CD4-positive, alpha-beta T cell treated with Interleukin-2 at 100 ng/mL for 4 hours (primary cell): ENCODE measurements at places on chromosomes 3 and 15.

GRCh38 chr3:8524656-8525399, 23.2 kb downstream of the LMCD1 start:
- DNase-seq: no peak

- DNase-seq: peak; percentile 75
Observed at GRCh38 chr3:187165144-187165543, 25.8 kb upstream of the RPL39L start.

- no peak for DNase-seq
Observed at GRCh38 chr3:23455775-23456174, 252.6 kb downstream of the UBE2E2 start.

DNA sequence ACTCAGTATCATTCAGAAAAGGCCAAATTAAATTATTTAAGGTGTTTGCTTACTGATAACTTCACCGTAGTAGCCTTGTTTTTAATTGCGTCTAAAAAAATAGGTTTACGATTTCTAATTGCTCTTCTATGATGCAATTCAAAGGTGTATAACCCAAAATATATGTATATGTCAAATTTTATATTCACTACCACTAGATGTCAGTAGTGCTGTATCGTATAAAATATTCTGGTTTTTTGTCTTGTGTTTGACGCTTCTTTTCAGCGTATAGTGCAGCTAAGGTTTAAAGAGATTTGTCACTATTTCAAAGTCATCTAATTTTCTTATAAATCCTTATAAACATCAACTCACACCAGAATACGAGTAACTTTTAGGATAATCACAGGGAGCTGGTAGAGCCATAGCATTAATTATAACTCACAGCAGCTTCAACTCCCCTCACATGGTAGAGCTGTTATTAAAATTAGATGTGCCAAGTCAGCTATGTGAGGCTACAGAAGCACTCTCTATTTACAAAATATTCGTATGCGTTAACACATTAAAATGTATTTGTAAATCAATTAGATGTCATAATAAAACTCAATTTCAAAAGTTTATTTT, 3.5 kb downstream of the PFN2 start:
- DNase-seq: peak; percentile 56

DNA sequence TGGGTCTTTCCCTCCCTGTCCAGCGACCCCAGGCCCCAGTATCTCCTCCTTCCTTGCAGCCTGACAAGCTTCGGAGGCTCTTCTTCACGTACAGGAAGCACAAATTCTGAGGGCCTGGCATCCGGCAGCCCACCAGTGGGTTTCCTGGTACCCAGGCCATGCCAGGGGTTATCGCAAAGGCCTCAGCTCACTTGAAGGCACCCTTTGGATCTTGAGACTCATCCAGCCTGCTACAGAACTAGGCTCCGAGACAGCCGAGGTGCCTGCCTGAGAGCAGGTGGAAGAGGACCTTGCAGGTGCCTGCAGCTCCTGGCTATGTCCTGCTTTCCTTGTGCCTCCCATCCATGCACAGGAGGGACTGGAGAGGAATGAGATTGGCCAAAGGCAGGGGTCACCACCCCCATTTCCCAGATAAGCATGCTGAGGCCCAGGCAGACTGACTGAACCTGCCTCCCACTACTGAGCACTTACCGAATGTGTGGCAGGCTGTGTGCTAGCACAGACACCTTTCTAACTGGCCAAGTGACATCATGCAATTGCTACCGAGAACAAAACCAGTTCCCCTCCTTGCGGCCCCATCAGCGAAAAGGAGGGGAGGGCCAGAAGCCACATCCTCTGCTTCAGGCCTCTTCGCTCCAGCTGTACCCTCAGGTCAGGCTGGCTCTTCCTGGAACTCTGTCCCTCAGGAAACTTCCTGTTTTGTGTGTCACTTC, 11.2 kb downstream of the SH2D7 start:
- peak; percentile 71 for DNase-seq

DNA sequence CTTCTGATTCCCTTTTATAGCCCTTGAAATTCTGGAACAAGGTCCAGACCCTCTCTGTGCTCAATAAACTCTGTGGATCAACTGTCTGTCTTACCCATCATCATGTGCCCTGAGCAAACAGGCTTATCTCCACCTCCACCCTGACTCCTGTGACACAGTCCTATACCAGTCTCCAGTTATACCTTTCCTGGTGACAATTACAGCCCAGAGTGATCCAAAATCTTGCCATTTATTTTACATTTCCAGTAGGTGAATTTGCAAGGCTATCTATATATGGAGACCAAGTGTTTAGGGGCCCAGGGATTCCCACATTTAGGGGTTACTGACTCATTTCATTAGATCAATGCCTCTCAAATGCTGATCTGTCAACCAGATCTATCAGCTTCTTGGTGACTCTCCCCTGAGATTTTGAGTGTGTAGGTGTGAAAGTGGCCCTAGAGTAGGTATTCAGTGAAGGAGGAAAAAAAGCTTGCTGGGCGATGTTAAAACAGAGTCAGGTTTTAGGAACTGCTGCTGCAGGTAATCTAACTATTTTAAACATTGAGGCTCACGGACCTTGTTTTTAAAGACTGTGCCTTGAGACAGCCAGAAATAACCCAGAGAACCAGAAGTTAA, 229.6 kb upstream of the WNT5A start:
- DNase-seq: no peak

DNA sequence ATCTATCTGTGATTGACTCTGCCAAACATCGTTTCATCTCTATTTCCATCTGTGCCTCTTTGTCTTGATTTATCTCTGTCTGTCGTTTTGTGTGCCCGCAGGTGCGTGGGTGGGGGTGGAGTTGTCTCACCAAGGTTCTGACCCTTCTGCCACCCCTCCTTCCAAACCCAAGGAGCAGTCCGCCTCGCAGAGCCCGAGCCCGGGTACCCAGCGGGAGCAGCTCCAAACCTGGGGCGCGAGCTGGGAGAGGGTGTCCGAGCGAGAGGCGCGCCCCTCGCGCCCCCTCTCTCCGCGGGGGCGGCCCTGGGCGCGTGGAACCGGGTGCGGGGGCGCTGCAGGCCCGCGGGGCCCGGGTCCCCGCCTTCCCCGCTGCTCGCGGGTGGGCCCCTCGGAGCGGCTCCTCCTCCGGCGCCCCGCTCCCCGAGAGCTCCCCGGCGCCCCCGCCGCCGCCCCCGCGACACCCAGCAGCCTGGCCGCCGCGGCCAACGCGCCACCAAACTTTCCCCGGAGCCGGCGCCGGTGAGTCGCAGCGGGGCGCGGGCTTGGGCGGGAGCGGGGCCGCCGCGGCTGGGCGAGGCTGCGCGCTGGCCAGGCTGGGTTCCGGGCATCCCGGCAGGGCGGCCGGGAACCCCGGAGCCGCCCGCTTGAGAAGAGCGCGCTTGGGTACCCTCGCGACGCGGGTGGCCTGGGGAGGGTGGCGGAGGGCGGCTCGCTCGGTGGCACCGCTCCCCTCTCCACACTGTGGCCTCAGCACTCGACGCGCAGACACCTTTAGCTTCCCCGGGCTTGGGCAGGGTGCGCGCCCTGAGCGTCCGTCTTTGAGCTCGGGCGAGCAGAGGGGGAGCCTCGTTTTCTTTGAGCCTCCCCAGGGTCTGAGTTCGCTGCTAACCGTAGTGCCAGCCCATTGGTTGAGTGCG, at the start of gene HRH1:
Gene HRH1, plus strand, starts transcription at position 458 of the 917 bp plus-strand sequence. CDS start 104,545 bp downstream, outside the sequence.
- no peak for DNase-seq

- DNase-seq: no peak
Observed at GRCh38 chr3:194049394-194049793, 86.6 kb upstream of the HES1 start.

DNA sequence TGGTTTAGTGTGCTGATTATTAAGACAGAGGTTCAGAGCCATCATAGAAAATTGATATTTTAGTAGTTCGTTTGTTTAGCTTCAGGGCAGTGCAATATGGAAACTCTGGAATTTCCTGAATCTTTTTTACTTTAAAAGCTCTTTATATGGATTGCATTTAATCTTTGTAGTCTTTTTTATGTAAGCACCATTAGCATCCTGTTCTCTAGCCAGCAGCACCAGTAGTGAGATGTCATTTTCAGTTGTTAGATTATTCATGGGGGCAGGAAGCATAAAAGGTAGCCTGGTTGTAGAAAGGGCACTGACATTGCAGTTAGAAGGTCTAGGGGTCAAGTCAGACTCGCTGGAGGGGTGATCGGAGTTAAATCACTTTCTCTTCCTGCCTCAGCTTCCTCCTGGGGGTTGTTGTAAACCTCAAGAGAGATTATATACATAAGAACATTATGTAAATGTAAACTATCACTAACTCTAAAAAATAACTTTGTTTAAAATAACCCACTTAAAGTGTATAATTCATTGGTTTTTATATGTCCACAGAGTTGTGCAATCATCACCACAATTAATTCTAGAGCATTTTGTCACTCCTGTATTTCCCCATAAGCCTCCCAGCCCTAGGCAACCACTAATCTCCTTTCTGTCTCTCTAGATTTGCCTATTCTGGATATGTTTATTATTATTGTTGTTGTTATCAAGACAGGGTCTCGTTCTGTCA, 31.4 kb upstream of the ITPKA start:
- DNase-seq: no peak

GRCh38 chr15:72722071-72722696, 36.2 kb downstream of the BBS4 start:
- peak; percentile 65 for DNase-seq

DNA sequence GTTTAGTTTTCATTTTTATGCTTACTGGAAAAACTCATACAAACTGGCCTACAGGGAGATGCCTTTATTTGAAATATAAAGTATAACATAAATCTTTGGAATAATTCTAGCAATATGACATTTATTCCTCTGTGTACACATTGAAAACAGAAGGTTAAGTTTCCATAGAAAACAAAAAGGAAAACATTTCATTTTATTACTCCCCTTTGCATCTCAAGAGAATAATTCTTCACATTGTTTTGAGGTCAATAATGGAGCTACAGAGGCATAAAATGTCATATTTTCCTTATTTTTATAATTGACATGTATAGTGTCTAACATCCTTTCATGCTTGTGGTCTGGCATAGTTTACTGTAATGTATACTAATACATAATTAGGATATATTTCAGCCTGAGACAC, 187.6 kb upstream of the AGTR1 start:
- DNase-seq: no peak

DNA sequence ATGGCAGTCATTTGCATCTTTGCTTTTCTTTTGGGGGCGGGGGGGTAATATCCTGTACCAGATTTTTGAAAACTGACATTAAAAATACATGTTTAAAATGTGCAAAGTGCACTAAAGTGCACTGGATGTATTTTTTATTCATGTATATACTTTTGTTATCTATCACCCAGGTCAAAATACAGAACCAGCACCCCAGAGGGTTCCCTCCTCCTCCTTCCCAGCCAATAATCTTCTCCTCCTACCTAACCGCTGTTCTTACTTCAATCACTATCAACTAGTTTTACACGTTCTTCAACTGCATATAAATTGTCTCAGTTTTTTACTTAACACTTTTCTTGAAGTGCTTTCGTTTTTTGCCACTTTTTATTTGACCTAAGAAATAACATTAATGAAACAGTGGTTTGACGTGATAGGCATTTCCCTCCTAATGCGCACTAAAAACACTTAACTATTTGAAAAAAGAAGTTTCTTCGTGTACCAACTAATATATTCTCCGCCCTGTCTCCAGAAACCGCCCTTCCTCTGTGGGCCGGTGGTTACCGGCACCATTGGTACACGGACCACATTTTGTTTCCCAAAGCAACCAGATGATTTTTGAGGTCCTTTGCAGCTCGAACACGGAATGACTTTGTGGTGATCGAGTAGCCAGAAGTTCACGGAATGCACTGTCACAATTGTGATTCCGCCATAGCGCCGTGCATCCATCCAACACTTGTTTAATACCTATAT, 836 bp upstream of the AKAP13 start:
- peak; percentile 67 for DNase-seq

DNA sequence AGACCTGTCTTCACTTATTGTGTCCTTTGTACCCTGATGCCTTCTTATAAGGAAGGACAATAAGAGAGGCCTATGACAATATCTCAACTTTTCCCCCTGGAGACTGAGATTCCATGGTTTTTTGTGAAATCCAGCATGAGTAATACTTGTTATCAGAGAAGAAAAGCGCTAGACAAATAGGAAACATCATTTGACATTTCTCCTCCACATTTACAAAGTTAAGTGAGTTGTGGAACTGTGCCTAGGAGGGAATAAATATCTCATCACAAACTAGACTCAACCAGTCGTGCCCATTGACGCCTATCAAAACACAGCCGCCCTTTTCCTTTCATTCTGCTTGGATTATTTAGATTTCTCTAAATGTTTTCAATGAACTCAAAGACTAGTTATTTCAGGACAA, 253.1 kb downstream of the MECOM start:
- DNase-seq: no peak

DNA sequence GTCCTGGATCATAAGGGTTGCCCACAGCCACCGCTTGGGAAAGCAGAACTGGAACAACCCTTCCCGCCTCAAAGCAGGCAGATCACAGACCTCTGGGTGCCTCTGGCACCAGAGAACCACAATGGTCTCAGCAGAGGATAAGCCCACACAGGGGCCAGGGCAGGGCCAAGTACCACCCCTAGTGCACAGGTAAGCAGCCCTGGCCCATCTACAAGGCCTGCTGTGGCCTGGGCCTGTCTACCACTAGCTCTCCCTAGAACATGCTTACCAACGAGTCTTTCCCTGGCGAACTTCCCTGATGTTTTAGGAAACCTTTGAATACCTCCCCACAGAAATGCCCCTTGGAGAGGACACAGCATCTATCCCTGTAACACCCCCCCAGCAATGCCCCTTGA, 28.3 kb downstream of the TNK2 start:
- DNase-seq: no peak

DNA sequence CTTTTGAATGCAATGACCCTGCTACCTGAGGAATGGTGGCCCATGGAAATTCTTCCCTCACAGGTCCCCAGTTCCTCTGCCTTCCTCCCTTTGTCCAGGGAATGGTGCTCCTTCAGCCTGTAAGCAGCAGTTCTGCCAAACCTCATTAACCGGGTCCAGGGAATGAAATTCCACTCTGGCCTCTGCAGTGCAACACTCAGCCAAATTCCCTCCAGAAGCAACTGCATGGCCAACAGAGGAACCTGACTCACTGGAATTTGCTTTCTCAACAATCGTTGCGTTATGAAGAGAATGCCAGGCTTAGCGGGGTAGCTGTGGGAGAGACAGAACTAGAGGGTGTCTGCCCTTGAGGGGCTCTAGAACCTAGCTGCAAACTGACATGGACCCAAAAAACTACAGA, 449.4 kb upstream of the PROK2 start:
- DNase-seq: no peak

DNA sequence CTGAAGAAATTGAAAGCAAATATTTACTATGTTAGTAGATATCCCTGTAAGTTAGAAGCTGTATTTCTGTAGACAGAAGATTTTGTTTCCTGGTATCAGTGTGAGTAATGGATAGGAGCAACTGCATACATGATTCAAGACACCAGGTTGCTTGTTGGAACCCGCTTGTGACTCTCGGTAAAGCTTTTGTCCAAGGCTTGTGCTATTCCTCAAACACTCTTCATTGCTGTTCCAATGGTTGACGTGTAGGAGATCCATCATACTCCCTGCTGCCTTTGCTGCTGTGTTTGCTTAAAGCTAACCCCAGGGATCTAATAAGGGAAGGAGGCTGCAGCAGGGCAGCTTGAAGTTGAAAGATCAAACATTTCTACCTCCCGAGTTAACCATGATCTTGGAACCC, 160.1 kb downstream of the RSRC1 start:
- no peak for DNase-seq
